CD4-positive, alpha-beta T cell treated with Interleukin-17A for 1 hour (primary cell): ENCODE measurements at places on chromosomes 12 and 14.
A peak's percentile ranks its signal among the peaks of the same experiment; 100 is the strongest.

- no peak for DNase-seq
Measured at GRCh38 chr12:96224219-96224615, 30.0 kb downstream of the ELK3 start.

DNA sequence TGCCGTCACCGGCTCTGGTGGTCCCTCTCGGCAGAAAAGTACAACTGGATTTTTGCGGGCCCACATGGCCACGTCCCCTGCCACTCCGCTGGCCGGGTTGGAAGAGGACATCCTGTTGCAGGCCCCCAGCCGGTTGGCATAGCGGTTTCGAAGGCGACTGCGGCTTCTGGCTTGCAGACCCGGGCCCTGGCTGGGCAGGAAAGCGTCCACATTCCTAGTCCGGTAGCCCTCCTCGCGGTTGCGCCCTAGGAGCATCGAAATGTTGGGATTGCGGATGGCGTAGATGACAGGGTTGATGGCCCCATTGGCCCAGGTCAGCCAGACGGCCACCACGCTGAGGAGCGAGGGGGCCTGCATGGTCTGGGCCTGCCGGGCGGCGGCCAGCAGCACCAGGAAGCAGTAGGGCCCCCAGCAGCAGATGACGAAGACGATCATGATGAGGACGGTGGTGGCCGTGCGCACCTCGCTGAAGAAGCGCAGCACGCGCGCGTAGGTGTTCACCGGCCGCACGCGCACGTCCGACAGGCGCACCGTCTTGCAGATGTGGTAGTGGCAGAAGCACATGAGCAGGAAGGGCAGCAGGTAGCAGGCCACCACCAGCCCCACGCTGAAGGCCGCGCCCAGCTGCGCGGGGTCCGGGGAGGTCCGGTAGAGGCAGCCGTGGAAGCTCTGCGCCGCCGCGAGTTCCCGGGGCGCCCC lies 1.2 kb downstream of the GPR135 start:
- DNase-seq, result peak; percentile 24

GRCh38 chr14:81771651-81772275 lies 238.1 kb upstream of the SEL1L start:
- no peak for DNase-seq

GRCh38 chr12:15323480-15323879 lies 1.2 kb downstream of the PTPRO start:
- no peak for DNase-seq

DNA sequence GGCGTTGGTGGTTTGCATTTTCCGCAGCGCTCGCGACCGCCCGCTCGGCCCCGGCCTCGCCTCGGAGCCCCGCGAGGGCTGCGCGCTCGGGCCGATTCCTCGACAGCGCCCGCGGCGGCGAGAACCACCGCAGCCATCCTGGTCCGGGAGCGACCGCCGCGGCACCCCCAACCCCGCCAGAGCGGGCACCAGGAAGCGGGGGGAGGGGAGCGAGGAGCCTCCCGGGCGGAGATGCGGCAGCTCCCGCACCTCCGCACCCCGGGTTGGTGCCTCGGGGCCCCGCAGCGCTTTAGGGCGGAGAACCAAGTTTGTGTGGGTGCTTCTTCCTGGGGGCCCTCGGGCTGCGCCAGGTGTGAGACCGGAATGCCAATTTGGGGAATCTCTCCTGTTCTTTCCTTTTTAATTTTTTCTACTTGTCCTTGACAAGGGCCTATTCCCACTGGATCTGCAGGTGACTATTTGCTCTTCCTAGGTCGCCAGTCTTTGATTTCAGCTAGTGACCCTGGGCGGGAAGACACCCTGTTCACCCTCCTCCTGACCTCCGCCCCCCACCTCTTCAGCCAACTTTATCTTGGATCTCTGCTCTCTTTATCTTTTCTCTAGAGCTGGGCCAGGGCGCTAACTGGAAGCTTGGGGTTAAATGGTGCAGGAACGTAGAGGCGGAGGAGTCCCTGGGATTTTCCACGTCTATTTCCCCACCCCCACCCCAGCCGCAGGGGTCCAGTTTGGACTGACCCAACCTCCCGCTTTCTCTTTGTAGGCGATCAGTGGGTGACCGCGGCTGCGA lies at the start of gene SOCS2:
TSS of gene SOCS2 (plus strand) at position 751 of the 787 bp plus-strand sequence. CDS start 223 bp downstream, outside the sequence.
- DNase-seq, result no peak

GRCh38 chr14:79011091-79011919 lies 841.1 kb downstream of the NRXN3 start:
- DNase-seq, result no peak
